ENCODE measurements at places on chromosomes 2 and 18.

DNA sequence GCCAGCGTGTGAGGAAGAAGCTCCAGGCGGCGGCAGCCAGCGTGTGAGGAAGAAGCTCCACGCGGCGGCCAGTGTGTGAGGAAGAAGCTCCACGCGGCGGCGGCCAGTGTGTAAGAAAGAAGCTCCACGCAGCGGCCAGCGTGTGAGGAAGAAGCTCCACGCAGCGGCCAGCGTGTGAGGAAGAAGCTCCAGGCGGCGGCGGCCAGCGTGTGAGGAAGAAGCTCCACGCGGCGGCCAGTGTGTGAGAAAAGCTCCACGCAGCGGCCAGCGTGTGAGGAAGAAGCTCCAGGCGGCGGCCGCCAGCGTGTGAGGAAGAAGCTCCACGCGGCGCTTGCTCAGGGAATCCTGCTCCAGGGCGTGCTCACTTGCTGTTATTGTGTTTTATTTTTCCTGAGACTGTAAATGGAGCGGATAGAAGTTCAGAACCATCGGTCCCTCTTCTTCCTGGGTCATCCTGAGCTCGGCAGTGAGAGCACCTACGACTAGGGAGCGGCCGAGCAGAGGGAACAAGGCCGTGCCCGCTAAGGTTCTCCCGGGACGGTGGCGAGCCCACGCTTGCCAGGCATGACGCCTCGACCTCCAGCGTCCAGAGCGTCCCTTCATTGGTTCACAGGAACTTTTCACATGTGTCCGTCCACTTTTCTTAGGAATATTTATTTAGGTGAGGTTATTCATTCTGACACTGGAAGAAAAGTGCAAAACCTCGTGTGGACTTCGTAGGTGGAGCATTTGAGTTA is 94.2 kb downstream of the TMEM18 start:
- no peak for DNase-seq

GRCh38 chr18:29488617-29489016 is 1311.7 kb upstream of the CDH2 start:
- DNase-seq = no peak

GRCh38 chr2:66594001-66594400 is 159.1 kb downstream of the MEIS1 start:
- no peak for DNase-seq

GRCh38 chr2:41431756-41432155 is 616.1 kb upstream of the PKDCC start:
- no peak for DNase-seq

- no peak for DNase-seq
Measured at GRCh38 chr2:159855143-159855542, 57.1 kb upstream of the CD302 start.

GRCh38 chr2:197191940-197192322 is 118.6 kb downstream of the ANKRD44 start:
- DNase-seq = no peak

Data from GM18507 (cell line).